ENCODE measurements at places on chromosomes 16 and 17.

DNA sequence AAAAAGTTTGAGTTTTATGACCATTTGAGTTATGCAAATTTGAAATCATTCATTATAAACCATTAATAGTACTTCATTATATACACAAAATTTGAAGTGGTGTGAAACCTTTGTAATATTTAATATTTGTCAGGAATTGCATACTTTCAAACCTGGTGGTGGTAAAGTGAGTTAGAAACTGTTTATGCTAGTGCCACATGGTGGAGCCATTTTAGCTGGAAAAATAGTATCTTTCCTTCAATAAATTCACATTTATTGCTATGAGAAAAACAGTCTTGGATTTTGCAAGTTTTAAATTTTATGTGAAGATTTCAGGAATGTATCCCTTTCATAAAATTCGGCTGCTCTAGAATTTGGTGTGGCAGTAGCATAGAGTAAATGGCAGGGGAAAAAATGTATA lies 7.3 kb upstream of the BLMH start:
- no peak for DNase-seq

- DNase-seq = no peak
Measured at GRCh38 chr16:26441178-26441577, 625.5 kb upstream of the C16orf82 start.

- no peak for DNase-seq
Measured at GRCh38 chr17:51091635-51092034, 29.0 kb downstream of the SPAG9 start.

- no peak for DNase-seq
Measured at GRCh38 chr17:76884995-76885893, 17.0 kb downstream of the MGAT5B start.

GRCh38 chr16:89473791-89474414 lies 16.5 kb downstream of the ANKRD11 start:
- DNase-seq = no peak

- no peak for DNase-seq
Measured at GRCh38 chr17:67035131-67036083, 8.9 kb upstream of the CACNG1 start.

- DNase-seq = no peak
Measured at GRCh38 chr16:12201866-12202265, 225.3 kb downstream of the SNX29 start.

- DNase-seq = peak; percentile 38
Measured at GRCh38 chr17:67260170-67260987, 15.4 kb upstream of the HELZ start.

DNA sequence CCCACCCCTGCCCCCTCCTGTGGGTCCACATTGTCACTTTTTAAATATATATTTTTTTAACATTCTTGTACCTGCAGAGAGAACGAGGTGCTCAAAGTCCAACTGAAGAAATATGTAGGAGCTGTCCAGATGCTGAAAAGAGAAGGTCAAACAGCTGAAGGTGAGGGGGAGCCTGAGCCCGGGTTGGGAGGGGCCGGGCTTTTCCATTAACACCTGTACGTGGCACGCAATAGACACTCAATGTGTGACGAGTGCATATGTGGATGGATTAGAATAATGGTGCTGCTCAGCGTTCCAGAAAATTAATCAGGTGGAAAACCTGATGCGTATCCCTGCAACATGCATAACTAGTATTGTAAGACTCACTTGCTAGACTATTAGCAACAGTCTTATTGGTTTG lies 223.0 kb downstream of the SNX29 start:
- no peak for DNase-seq

- DNase-seq = no peak
Measured at GRCh38 chr16:66271074-66272060, 95.1 kb upstream of the CDH5 start.

DNA sequence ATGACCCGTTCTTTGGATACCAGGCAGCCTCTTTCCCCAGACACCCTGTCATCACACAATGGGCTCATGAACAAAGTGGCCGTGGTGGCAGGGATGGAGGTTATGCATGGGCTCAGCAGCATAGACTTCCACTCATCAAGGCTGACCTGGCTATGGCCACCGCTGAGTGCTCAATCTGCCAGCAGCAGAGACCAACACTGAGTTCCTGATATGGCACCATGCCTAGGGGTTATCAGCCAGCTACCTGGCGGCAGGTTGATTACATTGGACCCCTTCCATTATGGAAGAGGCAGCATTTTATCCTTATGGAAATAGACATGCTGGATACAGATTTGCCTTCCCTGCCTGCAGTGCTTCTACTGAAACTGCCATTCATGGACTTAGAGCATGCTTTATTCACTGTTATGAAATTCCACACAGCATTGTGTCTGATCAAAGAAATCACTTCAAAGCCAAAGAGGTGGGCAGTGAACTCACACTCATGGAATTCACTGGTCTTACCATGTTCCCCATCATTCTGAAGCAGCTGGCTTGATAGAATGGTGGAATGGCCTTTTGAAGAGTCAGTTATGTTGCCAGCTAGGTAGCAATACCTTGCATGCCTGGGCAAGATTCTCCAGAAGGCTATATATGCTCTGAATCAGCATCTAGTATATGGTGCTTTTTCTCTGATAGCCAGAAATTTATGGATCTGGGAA lies 160.6 kb downstream of the PRKCB start:
- DNase-seq = no peak
